ENCODE measurements at places on chromosomes 3 and 15.
A peak's percentile ranks its signal among the peaks of the same experiment; 100 is the strongest.

- no peak for DNase-seq
Measured at GRCh38 chr3:60192297-60193114, 1058.7 kb downstream of the FHIT start.

- DNase-seq, result no peak
Measured at GRCh38 chr3:194738254-194739093, 52.8 kb downstream of the FAM43A start.

GRCh38 chr3:5213574-5213966 is 26.1 kb downstream of the EDEM1 start:
- peak; percentile 81 for DNase-seq

- no peak for DNase-seq
Measured at GRCh38 chr3:38297947-38298711, 16.0 kb downstream of the SLC22A14 start.

GRCh38 chr15:86677278-86677677 is 597.6 kb downstream of the AGBL1 start:
- DNase-seq, result no peak

GRCh38 chr15:38528294-38528693 is 36.3 kb downstream of the RASGRP1 start:
- no peak for DNase-seq

DNA sequence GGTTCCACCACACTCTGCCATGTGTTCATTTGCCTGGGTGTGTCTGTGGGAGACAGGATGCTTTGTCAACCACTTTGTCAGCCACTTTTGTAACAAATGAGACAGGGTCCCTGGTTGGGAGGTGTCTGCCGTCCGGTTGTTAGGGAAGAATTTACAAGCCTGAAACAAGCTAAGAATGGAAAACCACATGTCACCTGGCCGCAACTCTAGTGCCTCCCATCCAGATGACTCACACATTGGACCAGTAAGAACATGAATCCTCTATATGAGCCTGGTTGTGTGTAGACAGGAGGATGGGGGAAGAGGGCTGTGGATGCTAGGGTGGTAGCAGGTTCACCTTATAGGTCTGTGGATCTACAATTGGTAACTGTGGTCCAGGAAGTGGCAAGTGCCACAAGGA is 335.3 kb downstream of the CLSTN2 start:
- no peak for DNase-seq

- no peak for DNase-seq
Measured at GRCh38 chr3:192161661-192162060, 565.7 kb downstream of the FGF12 start.

DNA sequence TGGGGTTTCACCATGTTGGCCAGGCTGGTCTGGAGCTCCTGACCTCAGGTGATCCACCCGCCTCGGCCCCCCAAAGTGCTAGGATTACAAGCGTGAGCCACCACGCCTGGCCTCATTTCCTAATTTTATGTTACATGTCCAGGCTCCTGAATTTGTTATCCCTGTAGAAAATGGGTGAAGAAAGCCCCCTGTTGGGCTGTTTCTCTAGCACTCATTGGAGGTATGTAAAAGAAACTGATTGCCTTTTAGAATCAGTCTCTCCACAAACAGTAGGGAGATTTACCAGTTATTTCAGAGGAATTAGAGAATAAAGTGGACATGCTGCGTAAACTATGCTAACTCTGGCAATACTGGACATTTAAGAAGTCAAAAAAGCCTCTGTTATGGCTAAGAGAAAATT is 364.1 kb upstream of the TBL1XR1 start:
- no peak for DNase-seq

DNA sequence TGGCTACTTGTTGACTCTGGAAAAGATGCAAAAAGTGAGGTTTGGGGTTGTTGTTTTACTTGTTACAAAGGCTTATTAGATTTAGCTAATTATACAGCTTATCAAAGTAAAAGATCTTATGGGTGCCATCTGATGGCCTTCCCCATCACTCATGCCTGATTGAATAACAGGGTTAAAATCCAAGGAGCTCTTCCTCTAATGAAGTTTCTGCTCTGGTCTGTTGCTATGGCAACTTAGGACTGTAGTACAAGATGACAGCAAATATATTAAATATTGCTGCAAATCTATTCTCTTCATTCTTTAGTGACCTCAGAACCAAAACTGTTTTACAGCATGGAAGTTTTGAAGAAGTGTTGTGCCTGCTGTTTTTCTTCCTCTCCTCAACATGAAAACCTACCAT is 45.6 kb upstream of the SRGAP3 start:
- no peak for DNase-seq

Data from NCI-H526 (cell line).